ENCODE measurements at places on chromosomes 12 and 14. TPM values are rescaled to one million over a fixed set of nuclear protein-coding genes. Genes with fewer than 3 reads are reported as not detected.

The MORN3 gene
- total RNA-seq, result 0.21 TPM

The BIN2 gene
- total RNA-seq, result 2.5 TPM

The PTGER2 gene
- 1.6 TPM for total RNA-seq

The LUM gene
- total RNA-seq, result 269 TPM

The TCL1B gene
- total RNA-seq, result not detected

The GPD1 gene
- total RNA-seq, result 12.3 TPM

The PHC1 gene
- total RNA-seq, result 25.8 TPM

The RASAL1 gene
- total RNA-seq, result not detected

The LTBP2 gene
- total RNA-seq, result 22.0 TPM

The HCAR2 gene
- not detected for total RNA-seq

The ESPL1 gene
- total RNA-seq, result 0.42 TPM

The KCNA5 gene
- 171 TPM for total RNA-seq

The LRRK2 gene
- 11.3 TPM for total RNA-seq

The TMEM132D gene
- not detected for total RNA-seq

The SLC25A47 gene
- total RNA-seq, result not detected
